ENCODE measurements at places on chromosomes 7 and 10. TPM values are rescaled to one million over a fixed set of nuclear protein-coding genes. Genes with fewer than 3 reads are reported as not detected.

The CPVL gene
- total RNA-seq, result 14.4 TPM

The NOS3 gene
- total RNA-seq, result 6.0 TPM

The LRRC18 gene
- 0.32 TPM for total RNA-seq

The TMEM196 gene
- 1.0 TPM for total RNA-seq

Measured in urinary bladder (tissue), 4 donors.